Myometrial cell (primary cell): ENCODE measurements at places on chromosomes 4 and X. TPM values are rescaled to one million over a fixed set of nuclear protein-coding genes. Genes with fewer than 3 reads are reported as not detected.

Gene RHOH
- total RNA-seq, result 0.53 TPM in 1 of 2 replicates, not detected in the other

Gene CFAP99
- not detected in 2 replicates for total RNA-seq

Gene SULT1B1
- total RNA-seq, result 0.18 and 1.2 TPM in 2 replicates

Gene F8A2
- total RNA-seq, result not detected in 2 replicates

Gene PLAC8
- total RNA-seq, result 2.5 and 2.6 TPM in 2 replicates

Gene H2BW2
- total RNA-seq, result not detected in 2 replicates

Gene OCRL
- total RNA-seq, result 12.6 and 13.3 TPM in 2 replicates

Gene NAA15
- 23.9 and 35.1 TPM in 2 replicates for total RNA-seq
